SJCRH30 (cell line): ENCODE measurements at places on chromosomes 7 and 10. TPM values are rescaled to one million over a fixed set of nuclear protein-coding genes. Genes with fewer than 3 reads are reported as not detected.
A peak's percentile ranks its signal among the peaks of the same experiment; 100 is the strongest.

- 0 out of 2 replicates have a peak, but pooled peaks cover 3% of the 10 kb centered on the region for H3K36me3 ChIP-seq
- DNase-seq = no peak
Measured at GRCh38 chr7:55531536-55531935, 40.8 kb downstream of the VOPP1 start.

GRCh38 chr7:81926-82756 lies 110.2 kb upstream of the FAM20C start:
- H3K27me3 ChIP-seq = no peaks in the 10 kb centered on the region
- no peaks in the 10 kb centered on the region for H3K36me3 ChIP-seq
- H3K27ac ChIP-seq = no peak overlapping the region
- H3K4me1 ChIP-seq = peaks cover 10% of the 10 kb centered on the region

DNA sequence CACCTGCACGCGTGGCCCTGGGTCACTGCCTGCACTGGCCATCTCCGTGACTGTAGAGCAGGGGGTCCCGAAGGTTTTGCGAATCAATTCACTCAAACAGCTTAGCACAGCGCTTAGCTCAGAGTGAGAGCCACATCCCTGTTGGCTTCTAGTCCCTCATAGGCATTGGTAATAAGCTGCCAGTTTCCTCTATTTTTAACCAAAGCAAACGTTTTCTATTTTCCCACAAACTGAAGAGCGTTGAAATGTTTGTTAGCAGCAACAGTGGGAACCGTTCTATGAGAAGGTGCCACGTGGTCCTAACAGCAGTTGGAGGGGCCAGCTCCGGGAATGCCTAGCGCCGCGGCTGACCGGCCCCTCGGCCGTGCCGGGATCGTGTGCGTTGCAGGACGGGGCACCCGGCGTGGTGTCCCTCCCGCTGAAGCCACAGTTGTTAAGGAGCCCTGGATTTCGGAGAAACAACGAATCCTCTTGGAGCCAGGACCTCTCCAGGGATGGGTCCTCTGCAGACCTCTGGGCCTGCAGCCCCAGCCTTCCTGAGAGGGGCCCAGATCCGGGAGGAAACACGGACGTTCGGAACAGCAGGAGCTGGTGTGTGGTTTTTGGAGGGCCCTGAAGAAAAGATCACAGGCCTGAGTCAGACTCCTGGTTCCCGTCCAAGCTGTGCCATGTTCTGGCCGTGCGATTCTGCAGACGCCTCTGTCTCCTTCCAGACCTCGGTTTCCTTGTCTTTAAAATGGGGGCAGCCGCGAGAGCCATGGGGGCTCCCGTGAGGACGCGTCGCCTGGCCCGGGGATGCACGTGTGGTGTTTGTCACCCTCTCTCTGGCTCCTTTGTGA lies 40.3 kb downstream of the FAM20C start:
- no peaks in the 10 kb centered on the region for H3K36me3 ChIP-seq
- no peak overlapping the region for H3K4me3 ChIP-seq
- no peak for DNase-seq
- no peak overlapping the region for H3K27ac ChIP-seq
- H3K4me1 ChIP-seq = no peaks in the 10 kb centered on the region

- H3K27ac ChIP-seq = no peak overlapping the region
- no peaks in the 10 kb centered on the region for H3K4me1 ChIP-seq
- H3K27me3 ChIP-seq = no peaks in the 10 kb centered on the region
- H3K4me3 ChIP-seq = no peak overlapping the region
Measured at GRCh38 chr7:28136420-28136819, 44.2 kb downstream of the JAZF1 start.

DNA sequence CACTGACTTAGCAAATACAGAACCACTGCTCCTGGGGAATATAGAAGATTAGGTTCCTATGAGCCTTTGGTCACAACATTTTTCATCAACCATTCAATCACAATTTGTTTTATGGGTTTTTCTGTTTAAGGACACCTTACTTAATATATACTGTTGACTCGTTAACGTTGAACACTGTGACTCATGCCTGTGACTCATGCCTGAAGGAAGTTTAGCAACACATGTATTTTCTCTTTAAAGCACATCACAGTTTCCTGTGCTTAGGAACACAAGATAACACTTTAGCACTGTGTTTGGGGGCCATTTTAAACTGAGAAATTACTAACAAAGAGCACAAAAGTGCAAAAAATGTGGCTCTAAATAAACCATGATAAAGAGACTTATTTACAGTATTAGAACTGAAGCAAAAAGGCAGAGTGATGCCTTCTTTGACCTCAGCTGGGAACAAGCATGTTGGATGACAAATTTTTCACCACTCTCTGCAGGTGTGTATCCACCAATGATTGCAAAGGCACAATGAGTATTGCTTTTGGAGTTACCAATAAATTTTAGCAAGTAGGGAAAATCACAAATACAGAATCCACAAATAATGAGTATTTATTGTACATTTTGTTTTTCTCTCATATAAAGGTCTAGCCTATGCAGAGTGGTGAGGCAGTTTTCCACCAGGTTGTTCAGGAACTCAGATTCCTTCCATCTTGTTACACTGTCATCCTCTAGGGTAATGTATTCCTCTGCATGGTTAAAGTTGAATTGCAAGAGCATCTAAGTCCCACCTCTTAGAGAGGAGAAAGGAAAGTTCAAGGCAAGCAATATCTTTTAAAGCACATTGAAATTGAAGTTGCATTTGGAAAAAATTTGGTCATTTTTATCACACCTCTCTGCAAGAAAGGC lies 7.3 kb downstream of the FGFBP3 start:
- no peaks in the 10 kb centered on the region for H3K36me3 ChIP-seq
- no peak for DNase-seq
- no peaks in the 10 kb centered on the region for H3K27me3 ChIP-seq
- H3K27ac ChIP-seq = no peak overlapping the region
- peaks cover 3% of the 10 kb centered on the region; the same call in 1 of the 2 replicates for H3K4me1 ChIP-seq

DNA sequence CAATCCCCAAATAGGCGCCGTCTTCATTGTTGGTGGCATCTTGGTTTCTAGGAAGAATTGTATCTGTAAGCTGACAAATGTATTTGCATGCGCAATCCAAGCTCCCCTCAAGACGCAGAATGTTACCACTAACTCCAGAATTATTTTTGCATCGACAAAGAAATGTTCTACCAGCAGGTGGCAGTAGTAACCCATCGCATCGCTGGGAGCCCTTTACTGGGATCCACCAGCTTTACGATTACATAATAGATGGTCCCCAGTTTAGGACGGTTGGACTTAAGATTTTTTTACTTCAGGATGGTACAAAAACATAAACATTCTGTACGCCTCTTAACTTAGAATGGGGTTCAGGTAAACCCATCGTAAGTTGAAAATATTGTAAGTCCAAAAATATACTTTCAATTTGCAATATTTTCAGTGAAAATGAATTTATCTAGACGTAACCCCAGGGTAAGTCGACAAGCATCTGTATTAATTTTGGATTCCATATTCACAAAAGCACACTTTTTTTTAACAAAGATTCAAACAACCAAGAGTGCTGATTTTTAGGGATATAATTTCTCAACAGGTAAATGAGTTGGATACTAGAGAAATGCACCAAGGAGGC lies 114.0 kb upstream of the COBL start:
- H3K27me3 ChIP-seq = no peaks in the 10 kb centered on the region
- H3K4me1 ChIP-seq = no peaks in the 10 kb centered on the region
- H3K4me3 ChIP-seq = no peak overlapping the region
- DNase-seq = peak; percentile 36
- no peak overlapping the region for H3K27ac ChIP-seq

- no peak overlapping the region for H3K4me3 ChIP-seq
- 0 out of 2 replicates have a peak, but pooled peaks cover 2% of the 10 kb centered on the region for H3K36me3 ChIP-seq
- no peaks in the 10 kb centered on the region for H3K27me3 ChIP-seq
Measured at GRCh38 chr7:124922200-124922599, 7.4 kb downstream of the POT1 start.

DNA sequence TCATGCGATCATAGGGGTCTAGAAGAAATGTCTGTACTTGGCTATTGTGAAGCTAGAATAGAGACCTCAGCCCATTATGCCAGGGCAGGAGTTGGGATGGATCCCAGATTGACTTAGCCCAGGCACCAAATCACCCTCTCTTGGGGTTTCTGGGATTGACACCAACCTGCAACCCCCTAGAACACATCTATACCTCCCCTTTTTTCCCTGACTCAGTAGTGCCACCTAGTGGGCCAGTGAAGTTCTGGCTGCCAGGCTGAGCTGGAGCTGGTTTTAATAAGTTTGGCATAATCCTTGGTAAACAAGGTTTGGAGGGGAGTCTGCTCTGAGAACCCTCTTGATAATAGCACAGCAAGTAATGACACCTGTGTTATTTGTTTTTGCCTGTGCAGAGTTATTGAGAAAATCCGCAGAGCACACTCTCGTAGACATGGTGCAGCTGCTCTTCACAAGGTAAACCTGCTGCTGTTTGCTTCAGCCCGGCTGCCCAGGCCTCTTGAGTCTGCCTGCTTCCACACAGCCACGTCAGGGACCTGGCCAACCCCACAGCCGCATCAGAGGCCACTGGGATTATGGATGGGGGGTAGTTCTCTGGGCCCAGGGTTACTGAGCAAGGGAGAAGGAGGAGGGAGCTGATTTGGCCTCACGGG lies 43.3 kb upstream of the NFKB2 start:
- no peak overlapping the region for H3K27ac ChIP-seq
- H3K36me3 ChIP-seq = peaks cover 71% of the 10 kb centered on the region
- H3K4me3 ChIP-seq = no peak overlapping the region
- peak; percentile 84 for DNase-seq
- H3K4me1 ChIP-seq = 0 out of 2 replicates have a peak, but pooled peaks cover 4% of the 10 kb centered on the region

- peak overlapping the region; percentile 38 for H3K27ac ChIP-seq
- no peaks in the 10 kb centered on the region for H3K36me3 ChIP-seq
- no peak overlapping the region for H3K4me3 ChIP-seq
Measured at GRCh38 chr10:32163071-32163761, 107.0 kb upstream of the KIF5B start.

DNA sequence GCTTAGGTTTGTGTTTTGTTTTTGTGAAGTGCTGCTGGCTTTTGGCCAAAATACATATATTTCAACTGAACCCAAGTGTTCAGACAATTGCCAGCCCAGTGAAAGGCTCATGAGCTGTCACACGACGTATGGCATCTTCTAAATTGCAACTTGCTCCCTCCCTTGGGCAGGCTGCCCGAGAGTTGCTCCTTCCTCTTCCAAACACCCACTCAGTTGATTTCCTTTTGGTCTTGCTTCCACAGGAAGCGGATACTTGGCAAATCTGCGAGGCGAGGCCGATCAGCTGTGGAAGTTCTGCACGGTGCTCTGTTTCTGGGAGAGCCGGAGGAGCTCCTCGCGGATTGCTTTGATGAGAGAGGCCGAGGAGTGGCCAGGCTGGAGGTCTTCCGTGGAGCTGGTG lies 39.6 kb upstream of the ATP6V0A4 start:
- H3K27me3 ChIP-seq = no peaks in the 10 kb centered on the region
- no peaks in the 10 kb centered on the region for H3K4me1 ChIP-seq
- H3K4me3 ChIP-seq = no peak overlapping the region
- no peak overlapping the region for H3K27ac ChIP-seq

GRCh38 chr10:76251841-76252671 lies 820.6 kb downstream of the LRMDA start:
- H3K4me3 ChIP-seq = no peak overlapping the region
- no peak for DNase-seq
- no peaks in the 10 kb centered on the region for H3K36me3 ChIP-seq
- no peaks in the 10 kb centered on the region for H3K27me3 ChIP-seq
- no peak overlapping the region for H3K27ac ChIP-seq
- H3K4me1 ChIP-seq = no peaks in the 10 kb centered on the region

- H3K4me3 ChIP-seq = no peak overlapping the region
- no peaks in the 10 kb centered on the region for H3K27me3 ChIP-seq
- no peak for DNase-seq
- H3K36me3 ChIP-seq = no peaks in the 10 kb centered on the region
- H3K27ac ChIP-seq = no peak overlapping the region
Measured at GRCh38 chr10:13681095-13681494, 94.3 kb downstream of the PRPF18 start.

DNA sequence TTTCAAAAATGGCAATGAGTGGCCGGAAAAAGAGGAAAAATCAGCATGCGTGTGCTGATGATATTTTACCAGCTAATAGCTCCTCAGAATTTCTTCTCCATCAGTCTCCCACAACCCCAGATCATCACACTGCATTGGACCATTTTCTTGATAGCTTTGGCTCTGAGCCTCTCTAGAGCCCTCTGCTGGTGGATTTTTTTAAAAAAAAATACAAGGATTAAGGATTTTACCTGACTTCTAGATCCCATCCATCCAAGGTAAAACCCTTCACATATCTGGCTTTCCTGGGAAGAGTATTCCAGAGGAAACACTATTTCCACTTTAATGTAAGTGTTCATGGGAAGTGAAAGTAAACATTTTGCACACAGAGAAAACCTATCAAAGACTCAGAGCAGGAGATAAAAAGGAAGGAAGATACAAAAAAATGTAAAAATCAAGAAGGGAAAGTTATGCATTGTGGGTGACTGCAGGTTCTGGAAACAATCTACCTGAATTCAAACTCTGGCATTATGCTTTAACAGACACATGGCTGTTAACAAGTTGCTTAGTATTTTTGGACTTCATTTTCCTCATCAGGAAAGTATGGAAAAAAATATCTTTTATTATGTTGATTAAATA lies 380.9 kb downstream of the LRRTM3 start:
- no peaks in the 10 kb centered on the region for H3K4me1 ChIP-seq
- H3K4me3 ChIP-seq = no peak overlapping the region
- no peaks in the 10 kb centered on the region for H3K36me3 ChIP-seq
- H3K27me3 ChIP-seq = no peaks in the 10 kb centered on the region
- no peak overlapping the region for H3K27ac ChIP-seq
- no peak for DNase-seq

The JAKMIP3 gene
- not detected in 2 replicates for total RNA-seq
